ENCODE measurements at places on chromosomes 7 and 10.
A peak's percentile ranks its signal among the peaks of the same experiment; 100 is the strongest.

DNA sequence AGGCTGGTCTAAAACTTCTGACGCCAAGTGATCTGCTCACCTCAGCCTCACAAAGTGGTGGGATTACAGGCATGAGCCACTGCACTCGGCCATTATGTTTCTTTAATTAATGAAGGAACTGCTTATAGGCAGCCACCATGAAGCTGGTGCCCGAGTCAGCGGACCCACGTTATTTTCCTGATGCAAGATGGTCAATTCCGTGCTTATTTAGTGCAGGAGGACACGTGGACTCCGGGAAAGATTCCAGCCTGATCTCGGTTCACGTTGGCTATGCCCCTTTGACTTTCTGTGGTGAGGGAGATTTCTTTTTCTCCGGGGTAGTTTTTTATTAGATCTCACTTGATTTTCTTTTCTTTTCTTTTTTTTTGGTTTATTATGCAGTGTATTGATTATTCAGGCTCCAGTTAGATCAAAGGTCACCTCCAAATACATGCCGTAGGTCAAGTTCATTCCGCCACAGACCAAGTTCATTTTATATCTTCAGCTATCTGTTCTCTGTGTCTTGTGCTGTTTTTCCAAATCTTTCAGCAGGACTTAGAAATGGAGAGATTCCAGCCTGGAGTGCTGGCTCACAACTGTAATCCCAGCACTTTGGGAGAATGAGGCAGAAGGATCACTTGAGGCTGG lies 8.3 kb downstream of the CAMK1D start:
- no peak for DNase-seq

DNA sequence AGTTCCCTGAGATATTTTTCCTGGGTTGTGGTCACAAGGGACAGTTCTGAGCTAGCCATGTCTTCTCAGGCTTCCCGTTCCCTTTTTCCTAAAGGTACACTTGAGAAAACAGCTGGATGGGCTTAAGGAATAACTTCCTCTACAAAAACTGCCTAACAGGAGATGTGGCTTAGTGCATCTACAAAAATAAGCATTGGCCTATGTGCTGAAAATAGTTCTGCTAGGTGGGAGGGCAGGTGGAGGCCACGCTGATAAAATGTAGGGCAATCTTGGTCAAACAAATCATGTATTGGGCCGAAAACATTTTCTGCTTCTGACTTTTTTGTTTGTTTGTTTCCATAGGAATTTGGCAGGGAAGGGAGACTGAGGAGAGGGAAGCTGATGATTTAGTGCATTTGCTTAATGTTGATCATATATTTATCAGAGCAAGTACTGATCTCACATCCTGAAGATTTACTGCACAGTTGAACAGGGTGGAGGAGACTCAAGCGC lies 409.4 kb upstream of the FZD8 start:
- no peak for DNase-seq

DNA sequence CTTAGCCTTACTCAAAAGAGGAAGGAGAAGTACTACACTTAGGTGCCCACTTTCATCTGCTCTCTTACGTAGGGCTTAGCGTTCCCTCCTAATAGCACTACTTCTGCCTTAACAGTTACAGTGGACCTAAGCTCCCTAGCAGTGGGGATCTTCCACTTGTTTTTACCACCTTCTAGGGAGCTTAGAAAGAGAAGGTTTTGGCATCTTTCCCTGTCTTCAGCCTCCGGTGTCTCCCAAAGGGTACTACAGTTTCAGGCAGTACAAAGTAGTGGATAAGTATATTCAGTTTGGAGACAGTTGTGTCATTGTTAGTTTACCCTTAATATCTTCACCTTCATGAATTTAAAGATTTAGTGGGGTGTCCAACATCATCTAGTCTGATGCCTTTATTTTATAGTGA lies 14.6 kb downstream of the CHRM2 start:
- no peak for DNase-seq

GRCh38 chr7:4849390-4849789 lies 12.4 kb downstream of the PAPOLB start:
- no peak for DNase-seq

DNA sequence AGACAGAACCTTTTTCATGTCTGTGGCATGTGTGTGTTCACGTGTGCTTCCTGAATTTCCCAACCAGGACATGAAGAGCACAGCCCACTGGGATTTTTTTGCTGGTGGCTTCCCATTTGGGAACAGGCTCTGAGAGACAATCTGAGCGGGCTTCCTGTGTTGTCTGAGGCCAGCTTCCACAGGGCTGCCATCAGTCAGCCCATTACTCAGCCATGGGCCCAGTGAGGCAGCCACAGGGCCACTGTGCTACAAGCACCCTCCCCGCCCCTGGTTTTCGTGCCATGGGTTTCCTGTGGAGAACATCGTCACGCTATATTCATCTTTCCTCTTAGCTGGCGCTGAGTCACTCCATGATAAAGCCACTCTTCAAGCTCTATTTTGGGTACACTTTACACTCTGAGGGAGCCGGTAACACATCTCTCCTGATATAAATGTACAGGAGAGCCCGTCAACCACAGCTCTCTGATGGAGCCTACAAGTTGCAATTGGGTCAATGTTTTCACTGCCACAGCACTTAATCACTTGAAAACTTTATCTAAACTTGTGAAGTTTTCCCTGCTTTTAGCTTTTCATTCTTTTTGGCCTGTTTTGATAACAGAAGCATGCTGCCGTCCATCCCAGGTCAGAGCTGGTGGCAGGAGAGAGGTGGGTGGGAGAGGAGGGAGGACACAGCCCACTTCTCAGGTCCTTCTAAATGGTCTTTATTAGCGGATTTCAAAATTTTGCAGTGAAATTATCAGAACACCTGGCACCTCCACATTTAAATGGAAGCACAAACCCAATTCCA lies 96.9 kb downstream of the HIPK2 start:
- peak; percentile 24 for DNase-seq

GRCh38 chr10:95295031-95295755 lies 4.4 kb upstream of the PDLIM1 start:
- DNase-seq = no peak

GRCh38 chr10:132588301-132589013 lies 50.9 kb downstream of the INPP5A start:
- no peak for DNase-seq

- DNase-seq = no peak
Observed at GRCh38 chr10:87927091-87927490, 63.7 kb downstream of the PTEN start.

GRCh38 chr10:98308669-98309365 lies 40.8 kb upstream of the LOXL4 start:
- DNase-seq = no peak

GRCh38 chr7:81284576-81284975 lies 365.7 kb upstream of the SEMA3C start:
- no peak for DNase-seq

GRCh38 chr7:6116211-6116610 lies 85.0 kb downstream of the ANKRD61 start:
- no peak for DNase-seq

- DNase-seq = no peak
Observed at GRCh38 chr7:89232-90019, 102.9 kb upstream of the FAM20C start.

DNA sequence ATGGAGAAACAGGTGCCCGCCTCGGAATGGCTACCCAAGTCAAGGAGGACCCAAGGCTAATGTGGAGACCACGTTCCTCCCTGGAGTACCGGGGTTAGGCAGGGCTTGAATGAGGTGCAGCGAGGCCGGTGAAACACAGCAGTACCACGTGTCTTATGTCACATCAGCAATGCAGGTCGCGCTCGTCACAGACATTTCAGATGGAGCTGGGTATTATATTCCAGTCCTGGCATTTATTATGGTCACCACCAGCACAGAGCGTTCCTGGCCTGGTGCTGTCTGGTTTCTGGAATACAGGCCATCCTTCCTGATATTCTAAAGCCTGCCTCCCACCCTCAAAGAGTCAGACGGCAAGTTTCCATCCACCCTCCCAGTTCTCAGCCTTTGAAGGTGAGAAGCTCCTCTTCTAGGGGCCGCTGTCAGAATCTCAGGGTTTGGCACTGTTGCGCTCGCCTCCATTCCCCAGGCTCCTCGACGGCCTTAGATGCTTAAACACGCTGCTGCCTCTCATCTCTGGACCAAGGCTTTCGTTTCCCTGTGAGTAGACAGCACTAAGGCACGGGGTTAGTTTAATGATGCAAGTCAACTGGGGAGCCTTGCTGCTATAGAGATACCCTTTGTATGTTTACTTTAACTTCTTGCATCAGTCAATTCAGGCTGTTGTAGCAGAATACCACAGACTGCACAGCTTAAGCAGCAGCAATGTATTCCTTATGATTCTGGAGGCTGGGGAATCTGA lies 377.6 kb downstream of the DPP6 start:
- no peak for DNase-seq

- DNase-seq = no peak
Observed at GRCh38 chr10:43576580-43576979, 2.2 kb upstream of the ZNF239 start.

- no peak for DNase-seq
Observed at GRCh38 chr7:129465080-129465479, 30.8 kb downstream of the STRIP2 start.

- DNase-seq = no peak
Observed at GRCh38 chr7:143216151-143216550, 5.7 kb upstream of the TAS2R40 start.

DNA sequence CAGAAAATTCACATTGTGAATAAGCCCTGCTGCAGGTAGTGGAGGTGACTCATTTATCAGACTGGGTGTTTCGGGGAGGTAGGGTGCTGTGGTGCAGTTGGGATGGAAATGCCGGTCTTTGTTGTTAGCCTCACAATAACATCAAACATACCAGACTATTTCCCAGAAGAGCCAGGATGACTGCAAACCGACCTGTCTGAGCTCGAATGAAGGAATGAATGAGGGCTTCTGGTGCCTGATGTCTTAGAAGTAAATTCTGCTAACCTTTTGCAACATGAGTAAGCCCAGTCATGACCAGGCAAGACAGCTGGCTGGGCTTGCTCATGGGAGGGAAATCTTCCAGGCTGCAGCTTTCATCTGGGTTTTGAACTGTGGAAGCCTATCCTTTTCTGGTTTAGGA lies 2.4 kb upstream of the VDAC2 start:
- no peak for DNase-seq

DNA sequence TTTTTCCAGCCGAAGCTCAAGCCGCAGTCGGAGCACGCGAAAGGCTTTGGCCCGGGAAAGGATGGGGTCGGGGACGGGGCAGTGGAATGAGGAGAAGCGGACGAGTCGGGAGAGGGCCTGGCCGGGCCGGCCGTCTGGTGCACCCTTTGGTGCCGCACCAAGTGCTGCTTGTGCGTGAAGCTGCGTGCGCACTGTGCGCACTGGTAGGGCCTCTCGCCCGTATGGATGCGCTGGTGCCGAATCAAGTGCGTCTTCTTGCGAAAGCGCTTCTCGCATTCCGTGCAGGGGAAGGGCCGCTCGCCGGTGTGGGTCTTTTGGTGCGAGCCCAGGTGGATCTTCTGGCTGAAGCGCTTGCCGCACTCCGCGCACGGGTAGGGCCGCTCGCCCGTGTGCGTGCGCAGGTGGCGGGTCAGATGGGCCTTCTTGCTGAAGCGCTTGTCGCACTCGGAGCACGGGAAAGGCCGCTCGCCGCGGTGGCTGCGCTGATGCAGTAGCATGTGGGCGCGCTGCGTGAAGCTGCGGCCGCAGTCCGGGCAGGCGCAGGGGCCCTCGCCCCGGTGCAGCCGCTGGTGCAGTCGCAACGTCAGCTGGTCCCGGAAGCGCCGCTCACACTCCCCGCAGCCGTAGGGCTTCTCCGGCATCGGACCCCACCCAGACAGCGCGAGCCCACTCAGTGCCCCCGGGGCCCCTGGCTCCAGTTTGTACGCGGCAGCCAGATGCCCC lies 7.8 kb downstream of the ZNF467 start:
- no peak for DNase-seq

DNA sequence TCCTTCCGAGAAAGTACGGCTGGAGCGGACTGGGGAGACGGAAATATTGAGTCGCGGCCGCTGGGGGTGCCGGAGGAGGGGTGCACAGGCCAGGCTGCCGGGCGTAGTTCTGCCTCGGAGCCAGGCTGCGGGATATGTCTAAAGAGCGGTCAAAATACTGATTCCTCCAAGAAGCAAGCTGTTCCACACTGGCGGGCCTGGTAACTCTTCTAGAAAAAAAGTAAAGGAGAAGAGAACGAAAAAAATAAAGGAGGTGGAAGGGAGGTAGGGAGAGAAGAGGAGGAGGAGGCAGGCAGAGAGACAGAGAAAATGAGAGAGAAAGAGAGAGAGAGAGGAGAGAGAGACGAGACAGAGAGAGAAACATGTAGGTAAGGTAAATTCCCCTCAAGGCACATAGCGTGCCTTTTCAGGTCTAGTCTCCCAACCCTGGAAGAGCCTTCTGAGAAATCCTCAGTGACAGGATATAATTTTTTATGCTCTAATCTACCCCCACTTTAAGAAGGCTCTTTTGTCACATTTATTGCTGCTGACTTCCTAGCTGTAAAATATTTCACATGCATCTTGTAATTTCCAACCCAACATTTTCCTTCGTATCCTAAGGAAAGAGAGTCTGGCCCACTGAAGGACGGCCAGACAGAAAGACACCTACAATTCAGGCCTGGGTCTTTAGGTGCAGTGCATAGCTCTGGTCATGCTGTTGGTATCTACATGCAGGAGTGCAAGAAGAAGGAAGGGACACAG lies 5.7 kb downstream of the DLX5 start:
- no peak for DNase-seq

DNA sequence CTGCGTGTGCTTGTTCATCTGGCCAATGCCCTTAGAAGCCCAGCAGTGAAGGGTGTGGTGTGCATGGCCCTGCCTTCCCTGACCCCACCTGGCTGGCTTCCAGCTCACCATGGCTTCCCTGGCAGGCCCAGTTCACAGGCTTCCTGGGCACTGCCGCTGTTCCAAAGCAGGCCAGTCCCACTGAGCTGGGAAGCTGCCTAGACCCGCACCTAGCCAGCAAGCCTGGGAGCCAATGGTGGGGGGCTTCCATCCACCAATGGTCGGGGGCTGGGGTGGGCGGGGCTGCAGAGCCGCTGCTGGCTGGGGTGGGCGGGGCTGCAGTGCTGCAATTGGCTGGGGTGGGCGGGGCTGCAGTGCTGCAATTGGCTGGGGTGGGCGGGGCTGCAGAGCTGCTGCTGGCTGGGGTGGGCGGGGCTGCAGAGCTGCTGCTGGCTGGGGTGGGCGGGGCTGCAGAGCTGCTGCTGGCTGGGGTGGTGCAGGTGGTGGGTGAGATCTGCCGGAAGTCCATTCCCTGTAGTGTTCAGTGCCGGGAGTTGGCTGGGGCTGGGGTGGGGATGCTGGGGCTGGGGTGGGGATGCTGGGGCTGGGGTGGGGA lies 12.4 kb downstream of the CALY start:
- peak; percentile 18 for DNase-seq

GRCh38 chr10:30391266-30391665 lies 42.2 kb upstream of the MTPAP start:
- DNase-seq = no peak

DNA sequence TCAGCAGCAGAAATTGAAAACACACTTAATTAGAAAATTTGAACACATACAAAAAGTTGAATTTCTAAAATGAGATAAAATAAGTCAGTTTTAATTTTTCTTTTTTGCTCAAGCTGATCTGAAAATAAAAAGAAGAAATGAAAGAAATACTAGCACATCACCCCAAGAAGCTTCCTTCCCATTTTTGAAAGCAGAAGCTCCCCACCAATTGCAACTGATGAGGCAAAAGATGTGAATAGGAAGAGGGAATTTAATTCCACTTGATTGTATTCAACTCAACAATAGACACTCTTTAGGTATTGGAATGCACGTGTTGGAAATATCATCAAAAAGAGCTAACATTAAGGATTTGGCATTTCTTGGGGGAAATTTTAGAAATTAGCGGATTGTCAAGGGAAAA lies 175.8 kb downstream of the TRIL start:
- no peak for DNase-seq

All from stimulated activated CD4-positive, alpha-beta T cell treated with anti-CD3 and anti-CD28 coated beads, Interleukin-1b, Interleukin-23, amount 100 ng/mL, for 1 hour (primary cell).